ENCODE measurements at places on chromosomes 2 and 18.

GRCh38 chr2:196274387-196274809 lies 103.0 kb upstream of the STK17B start:
- DNase-seq, result no peak

- peak; percentile 30 for DNase-seq
These were observed 215.6 kb upstream of the MAP2 start for GRCh38 chr2:209208211-209208610.

DNA sequence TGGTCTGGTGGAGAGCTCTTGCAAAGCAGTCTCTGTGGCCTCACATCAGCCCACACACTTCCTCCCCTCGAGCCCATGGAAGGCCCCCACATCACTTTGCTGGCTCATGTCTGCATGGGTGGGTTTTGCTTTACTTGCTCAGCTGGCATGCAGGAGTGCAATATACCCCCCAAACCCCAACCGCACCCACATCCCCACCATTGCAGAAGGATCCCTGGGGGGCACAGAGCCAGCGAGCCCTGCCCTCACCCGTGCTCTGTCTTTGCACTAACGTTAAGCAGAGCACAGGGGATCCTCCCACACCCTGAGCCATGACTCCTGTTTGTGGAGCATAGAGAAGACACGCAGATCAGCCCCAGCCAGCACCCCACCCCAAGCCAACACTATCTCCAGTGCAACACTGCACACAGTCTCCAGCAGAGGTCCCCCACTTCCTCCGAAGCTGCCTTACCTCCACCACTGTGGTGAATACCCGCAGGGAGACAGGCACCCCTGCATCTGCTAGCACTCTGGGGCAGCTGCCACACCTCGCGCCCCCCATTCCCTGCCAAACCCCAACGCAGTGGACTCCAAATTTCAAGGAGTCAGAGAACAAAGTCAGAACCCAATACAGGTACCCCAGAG lies 177.8 kb upstream of the RGPD4 start:
- no peak for DNase-seq

GRCh38 chr2:204065566-204065965 lies 129.0 kb downstream of the ICOS start:
- no peak for DNase-seq

GRCh38 chr18:4454537-4455112 lies 482 bp downstream of the DLGAP1 start:
- no peak for DNase-seq

DNA sequence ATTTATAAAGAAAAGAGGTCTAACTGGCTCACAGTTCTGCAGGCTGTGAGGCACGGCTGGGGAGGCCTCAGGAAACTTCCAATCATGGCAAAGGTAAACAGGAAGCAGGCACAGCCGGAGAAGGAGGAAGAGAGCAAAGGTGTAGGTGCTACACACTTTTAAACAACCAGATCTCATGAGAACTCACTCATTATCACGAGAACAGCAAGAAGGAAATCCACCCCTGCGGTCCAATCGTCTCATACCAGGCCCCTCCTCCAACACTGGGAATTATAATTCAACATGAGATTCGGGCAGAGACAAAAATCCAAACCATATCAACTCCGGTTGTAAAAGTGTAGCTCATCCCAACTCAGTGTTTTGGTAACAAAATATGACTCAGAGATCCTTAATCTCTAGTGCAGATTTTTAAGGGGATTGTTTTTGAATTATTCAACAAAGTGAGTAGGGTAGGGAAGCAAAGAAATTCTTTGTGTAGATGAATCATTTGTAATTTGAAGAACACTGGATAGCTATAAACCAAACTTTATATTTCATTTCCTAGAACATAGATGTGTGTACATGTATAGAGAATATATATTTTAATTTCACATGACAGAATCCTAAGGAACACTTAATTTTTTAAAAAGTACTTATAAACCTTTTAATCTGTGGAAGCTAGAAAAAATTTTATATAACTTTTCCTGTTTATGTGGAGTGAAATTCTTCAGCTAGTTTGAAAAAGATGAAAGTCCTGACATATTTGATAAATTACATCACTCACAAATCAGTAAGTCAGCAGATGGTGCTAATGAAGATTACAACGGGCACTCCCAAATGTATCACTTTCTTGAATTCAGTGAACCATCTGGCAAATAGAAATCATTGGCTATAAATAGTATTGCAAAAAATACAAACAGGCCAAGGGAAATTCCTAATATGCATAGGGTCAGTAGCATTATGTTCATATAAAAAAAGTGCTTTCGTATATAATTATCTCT lies 130.1 kb downstream of the OLA1 start:
- no peak for DNase-seq

DNA sequence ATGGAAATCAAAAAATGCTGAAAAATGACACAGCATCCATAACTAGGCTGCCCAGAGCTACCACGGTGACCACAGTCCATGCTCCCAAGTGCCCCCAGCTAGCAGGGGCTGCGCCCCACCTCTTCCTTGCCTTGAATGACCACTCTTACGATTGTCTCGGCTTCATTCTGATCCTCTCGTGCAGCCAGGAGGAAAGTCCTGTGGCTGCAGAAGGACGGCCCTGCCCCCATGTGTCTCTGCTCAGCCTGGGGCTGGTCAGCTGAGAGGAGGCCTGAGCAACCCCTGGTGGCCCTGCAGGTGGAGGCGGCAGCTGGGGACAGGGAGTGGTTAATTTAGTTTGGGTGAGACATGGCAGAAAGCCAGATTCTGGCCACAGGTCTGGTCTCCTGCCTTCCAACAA lies 54.3 kb downstream of the KCNF1 start:
- DNase-seq, result no peak

DNA sequence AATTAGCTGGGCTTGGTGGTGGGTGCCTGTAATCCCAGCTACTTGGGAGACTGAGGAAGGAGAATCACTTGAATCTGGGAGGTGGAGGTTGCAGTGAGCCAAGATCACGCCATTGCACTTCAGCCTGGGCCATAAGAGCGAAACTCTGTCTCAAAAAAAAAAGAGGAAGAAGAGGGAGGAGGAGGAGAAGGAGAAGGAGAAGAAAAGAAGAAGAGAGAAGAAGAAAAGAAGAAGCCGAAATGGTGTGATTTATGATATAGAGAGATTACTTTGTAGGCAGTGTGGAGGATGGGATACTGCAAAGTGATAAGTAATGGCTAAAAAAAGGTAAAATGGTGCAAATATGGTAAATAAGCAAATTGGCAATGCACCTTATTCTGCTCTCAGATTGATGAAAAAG lies 25.1 kb downstream of the THNSL2 start:
- no peak for DNase-seq

- DNase-seq, result no peak
These were observed 929.9 kb upstream of the FANCL start for GRCh38 chr2:59171019-59171418.

DNA sequence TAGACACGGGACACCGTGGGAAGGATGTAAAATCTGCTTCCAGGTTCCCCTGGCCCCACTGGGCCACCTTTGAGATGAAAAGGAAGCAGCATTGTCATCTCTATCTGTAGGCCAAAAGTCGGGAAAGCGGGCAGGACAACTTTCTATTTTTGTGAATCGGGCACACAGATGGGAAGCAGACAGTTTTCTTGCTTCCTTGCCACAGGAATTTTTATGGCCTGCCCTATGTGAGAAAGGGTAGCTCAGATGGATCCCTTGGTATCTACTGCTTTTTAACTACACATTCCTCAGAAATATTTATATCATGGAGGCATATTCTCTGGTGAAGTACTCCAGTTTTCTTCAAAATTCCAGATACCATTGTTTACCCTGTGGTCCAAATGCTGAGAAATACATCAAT lies 735.5 kb downstream of the CBLN2 start:
- no peak for DNase-seq

DNA sequence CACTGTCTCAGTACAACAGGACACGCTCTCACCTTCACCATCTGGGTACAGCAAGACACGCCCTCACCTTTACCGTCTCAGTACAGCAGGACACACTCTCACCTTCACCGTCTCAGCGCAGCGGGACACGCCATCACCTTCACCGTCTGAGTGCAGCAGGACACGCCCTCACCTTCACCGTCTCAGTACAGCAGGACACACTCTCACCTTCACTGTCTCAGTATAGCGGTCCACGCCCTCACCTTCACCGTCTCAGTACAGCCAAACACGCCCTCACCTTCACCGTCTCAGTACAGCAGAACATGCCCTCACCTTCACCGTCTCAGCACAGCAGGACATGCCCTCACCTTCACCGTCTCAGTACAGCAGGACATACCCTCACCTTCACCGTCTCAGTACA lies 109.9 kb upstream of the CTDP1 start:
- DNase-seq, result no peak

DNA sequence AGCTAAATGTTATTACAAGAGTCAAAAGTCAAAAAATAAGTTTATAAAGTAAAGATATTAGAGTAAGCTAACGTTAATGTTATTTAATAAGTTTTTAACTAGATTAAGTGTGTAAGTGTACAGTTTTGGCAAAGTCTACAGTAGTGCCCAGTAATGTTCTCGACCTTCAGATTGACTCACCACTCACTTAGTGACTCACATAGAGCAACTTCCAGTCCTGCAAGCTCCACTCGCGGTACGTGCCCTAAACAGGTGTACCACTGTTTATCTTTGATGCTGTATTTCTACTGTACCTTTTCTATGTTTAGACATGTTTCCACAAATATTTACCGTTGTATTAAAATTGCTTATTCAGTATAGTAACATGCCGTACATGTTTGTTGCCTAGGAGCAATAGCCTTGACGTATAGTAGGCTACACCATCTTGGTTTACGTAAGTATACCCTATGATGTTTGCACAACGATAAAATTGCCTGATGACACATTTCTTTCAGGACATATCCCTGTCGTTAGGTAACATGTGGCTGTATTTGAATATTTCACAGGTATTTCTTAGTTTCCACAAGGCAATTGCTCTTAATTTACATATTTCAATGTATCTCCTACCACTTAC lies 1641.9 kb upstream of the PIK3C3 start:
- no peak for DNase-seq

DNA sequence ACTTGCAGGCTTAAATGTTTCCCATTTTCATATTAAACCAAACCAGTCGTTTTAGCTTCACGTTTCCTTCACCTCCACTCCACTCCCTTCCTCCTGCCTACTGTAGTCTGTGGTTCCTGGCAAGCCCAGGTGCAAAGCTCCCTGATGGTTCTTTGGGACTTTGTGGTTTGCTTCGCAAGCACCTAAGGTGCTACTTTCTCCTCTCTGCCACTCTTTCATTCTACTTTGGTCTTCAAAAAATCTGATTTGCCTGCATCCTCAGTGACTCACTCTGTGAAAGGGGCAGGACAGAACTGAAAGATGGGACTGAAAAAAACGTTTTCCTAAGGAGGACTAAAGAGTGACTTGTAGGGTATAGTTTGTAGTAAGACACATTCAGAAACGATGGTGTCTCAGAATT lies 228.4 kb downstream of the CYRIA start:
- no peak for DNase-seq

DNA sequence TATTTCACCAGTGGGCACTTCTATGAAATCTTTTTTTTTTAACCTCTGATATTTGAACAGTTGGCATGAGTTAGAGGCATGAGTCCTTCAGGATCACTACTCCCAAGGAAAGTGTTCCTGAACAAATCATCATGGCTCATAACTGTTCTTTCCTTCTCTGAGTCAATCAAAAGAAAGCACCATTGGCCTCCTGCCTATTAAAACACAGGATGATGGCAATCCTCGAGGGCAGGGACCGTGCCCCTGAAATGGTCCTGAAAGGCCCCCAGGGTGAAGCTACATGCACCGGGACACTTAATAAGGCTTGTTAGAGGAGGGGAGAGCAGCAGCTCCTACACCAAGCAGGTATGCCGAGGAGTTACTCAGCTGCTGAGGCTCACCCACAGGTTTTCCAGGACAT lies 43.5 kb downstream of the SLC14A2 start:
- DNase-seq, result no peak

- peak; percentile 33 for DNase-seq
These were observed 26.6 kb upstream of the MAP3K20 start for GRCh38 chr2:173048897-173049661.

DNA sequence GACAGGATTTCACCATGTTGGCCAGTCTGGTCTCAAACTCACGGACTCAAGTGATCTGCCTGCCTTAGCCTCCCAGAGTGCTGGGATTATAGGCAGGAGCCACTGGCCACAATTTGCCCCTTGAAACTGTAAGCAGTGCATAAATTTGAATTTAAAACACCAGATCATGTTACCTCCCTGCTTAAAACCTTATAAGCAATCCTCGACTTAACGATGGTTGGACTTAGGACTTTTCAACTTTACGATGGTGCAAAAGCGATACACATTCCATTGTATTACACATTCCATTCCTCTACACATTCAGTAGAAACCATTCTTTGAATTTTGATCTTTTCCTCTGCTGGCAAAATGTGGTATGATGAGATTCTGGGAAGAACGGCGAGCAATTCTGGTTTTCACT lies 23.2 kb upstream of the EFR3B start:
- no peak for DNase-seq

- no peak for DNase-seq
These were observed 9.5 kb upstream of the SMAD7 start for GRCh38 chr18:48959921-48960920.

DNA sequence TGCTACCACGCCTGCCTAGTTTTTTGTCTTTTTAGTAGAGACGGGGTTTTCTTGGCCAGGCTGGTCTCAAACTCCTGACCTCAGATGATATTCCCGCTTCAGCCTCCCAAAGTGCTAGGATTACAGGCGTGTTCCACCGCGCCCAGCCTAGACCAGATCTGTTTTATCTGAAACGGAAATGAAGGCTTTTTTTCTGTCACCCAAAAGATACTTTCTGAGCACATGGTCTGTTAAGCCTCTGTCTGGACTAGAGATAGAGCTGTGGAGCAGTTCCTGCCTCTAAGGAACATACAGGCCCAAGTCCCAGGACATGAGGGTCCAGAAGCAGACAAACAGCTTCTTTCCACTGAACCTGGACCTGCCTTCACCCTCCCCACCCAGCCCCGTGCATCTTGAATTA lies 43.6 kb upstream of the PTMA start:
- DNase-seq, result no peak

- no peak for DNase-seq
These were observed 210.5 kb downstream of the BCL2 start for GRCh38 chr18:63109022-63109421.

DNA sequence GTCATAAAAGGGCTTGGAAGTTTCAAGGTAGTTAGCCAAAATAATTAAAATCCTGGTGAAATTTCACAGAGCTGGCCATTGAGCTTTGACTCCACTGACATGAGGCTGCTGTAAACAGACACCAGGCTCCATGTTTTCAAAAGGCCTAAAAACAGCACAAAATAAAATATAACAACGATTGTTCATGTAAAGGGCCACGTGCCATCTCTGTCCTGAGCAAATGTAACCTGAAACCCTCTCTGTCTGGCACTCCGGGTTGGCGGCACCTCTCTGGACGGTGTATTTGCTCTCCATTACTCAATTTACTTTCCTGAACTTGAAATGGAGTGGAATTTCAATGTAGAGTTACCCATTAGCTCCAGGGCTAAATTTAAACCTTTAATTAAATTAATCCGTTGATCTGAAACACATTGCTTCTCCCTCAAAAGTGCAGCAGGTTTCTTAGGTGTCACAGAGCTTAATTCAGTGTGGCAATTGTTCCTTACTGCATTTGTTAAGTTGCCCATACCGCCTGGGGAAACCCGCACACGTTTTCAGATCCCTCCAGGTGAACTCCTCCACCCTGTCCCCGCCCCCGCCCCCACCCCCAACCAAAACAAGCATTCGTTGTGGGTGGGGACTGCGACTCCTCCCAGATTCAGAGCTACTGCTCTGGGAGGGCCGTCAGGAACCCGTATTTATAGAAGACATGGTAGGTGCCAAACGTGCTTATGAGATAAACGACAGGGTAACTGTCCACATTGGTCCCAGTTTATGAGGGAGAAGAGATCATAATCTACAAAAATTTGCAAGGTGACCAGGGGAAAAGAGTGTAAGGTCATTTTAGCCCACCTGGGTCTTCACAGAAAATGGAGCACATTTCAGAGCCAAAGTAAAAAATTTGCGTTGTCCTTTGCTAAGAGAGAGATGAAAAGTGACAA lies 1.2 kb upstream of the CABLES1 start:
- peak; percentile 47 for DNase-seq

All from stimulated activated CD4-positive, alpha-beta T cell treated with anti-CD3 and anti-CD28 coated beads, Interleukin-2, amount 100 ng/mL, for 24 hours (primary cell).